GM20000 (cell line): ENCODE measurements at places on chromosomes 12 and 14.

GRCh38 chr14:48350971-48351370 lies 675.6 kb upstream of the MDGA2 start:
- no peak for DNase-seq

- DNase-seq = no peak
Observed at GRCh38 chr12:7026854-7027253, 8.6 kb upstream of the LPCAT3 start.

- peak; percentile 20 for DNase-seq
Observed at GRCh38 chr14:63991833-63992232, 139.0 kb downstream of the SYNE2 start.

DNA sequence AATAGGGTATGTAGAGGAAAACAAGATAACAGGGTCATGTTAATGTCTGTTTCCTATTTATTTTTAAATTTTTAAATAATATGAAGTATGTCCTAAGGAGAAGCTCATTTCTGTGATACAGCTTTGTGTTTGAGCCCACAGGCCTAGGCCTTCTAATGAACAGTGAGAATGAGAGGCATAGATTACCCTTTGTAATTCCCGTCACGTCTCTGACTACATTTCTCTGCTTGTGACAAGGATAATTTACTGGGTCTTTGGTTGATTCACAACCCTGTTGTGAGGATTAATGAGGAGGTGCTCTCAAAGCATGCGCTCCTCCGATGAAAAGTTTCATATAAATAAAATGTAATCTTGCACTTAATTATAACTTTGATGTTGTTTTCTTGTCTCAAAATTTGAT lies 56.1 kb downstream of the SYT10 start:
- DNase-seq = no peak

- DNase-seq = no peak
Observed at GRCh38 chr14:22839159-22839779, 2.9 kb downstream of the MMP14 start.

DNA sequence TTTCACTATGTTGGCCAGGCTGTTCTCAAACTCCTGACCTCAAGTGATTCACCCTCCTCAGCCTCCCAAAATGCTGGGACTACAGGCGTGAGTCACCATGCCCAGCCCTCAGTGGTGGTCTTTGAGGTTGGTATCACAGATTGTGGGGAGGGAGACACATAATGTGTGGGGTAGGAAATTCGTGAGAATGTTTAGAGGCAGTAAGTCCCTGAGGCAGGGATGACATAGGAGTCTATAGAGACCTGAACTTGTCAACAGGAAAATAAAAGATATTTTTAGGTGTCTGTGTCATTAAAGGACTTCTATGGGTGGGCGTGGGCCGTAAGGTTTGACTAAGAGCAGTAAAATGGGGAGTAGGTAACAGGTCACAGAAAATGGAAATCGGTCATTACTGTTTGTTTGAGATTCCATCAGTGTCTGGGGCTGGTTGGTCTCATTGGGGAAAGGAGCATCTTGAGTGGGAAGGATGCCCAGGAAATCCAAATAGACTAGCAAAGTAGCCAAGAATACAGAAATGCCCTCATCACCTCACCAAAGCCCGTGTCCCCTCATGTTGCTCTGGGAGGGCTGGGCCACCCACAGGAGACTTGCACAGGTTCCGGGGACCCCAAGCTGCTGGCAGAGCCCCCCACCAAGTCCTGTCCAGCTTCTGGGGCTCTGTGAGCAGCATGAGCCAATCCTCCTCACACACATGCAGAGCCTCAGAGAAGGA lies 63.6 kb upstream of the BCL2L14 start:
- peak; percentile 50 for DNase-seq

- DNase-seq = no peak
Observed at GRCh38 chr14:80933282-80933681, 8.3 kb downstream of the CEP128 start.

- no peak for DNase-seq
Observed at GRCh38 chr12:6166808-6167207, 33.4 kb upstream of the CD9 start.

- DNase-seq = no peak
Observed at GRCh38 chr14:52175982-52176502, 91.5 kb upstream of the PTGDR start.

DNA sequence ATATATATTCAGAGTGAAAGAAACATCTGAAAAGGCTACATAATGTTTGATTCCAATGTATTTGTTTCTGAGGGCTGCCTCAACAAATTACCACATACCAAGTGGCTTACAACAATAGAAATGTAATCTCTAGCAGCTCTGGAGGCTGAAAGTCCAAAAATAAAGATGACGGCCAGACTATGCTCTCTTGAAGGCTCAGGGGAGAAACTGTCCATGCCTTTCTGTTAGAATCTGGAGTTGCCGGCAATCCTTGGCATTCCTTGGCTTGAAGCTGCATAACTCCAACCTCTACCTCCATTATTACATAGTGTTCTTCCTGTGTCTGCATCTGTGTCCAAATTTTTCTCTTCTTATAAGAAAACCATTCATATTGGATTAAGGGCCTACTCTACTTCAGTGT lies 68.1 kb upstream of the PLEKHG7 start:
- DNase-seq = no peak

GRCh38 chr12:47967461-47968321 lies 4.3 kb downstream of the TMEM106C start:
- DNase-seq = no peak

DNA sequence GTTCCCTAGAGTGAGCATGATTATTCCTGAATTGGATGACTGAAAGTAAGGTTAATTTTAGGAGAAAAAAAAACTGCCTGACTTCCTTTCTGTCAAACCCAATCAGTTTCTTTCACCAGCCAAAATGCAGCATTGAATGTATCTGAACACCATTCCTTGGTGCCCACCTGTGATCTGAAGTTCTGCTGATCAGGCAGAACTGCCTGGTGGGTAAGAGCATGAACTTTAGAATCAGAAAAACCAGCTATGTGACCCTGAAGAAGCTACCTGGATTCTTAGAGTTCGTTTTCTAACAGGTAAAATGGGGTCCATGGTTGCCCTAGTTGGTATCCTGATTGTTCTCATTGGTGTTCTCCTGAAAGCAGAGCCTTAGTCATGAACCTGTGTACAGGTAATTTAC lies 506.9 kb downstream of the MED13L start:
- DNase-seq = no peak

GRCh38 chr14:25086821-25087396 lies 37.0 kb upstream of the STXBP6 start:
- no peak for DNase-seq

DNA sequence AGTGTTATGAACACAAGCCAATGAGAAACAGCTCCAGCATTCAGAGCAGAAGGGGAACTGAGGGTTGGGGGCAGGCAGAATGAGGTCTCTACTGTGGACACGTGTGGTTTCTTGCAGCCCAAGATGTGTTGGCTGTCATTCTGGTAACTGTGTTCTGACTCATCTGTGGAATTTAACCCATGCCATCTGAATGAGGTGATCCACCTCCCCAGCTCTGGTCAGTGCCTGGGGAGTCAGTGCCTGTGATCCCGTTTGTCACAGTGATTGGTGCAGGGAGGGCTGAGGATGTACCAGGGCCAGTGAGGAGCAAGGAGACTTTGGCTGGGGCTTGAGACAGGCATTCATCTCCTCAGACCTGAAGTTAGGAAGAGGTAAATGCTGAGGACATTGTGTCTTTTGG lies 216.8 kb downstream of the MSRB3 start:
- no peak for DNase-seq

DNA sequence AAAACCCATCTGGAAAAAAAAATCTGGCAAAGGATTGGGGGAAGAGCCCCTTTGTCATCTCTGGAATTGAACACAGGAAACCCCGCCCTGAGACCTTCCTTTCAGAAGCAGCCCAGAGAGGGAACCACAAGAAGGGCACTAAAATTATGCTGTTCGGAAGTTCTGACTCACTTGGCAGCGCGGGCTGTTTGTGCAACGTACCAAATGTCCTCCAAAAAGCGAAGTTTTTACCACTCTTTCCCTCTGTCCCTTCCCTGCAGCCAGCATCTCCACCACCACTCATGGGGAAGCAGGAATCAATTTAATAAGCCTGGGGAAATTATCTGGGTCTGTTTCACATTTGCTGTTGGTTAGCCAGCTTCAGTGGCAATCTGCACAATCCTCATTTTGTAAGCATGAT lies 3.2 kb upstream of the SYNE3 start:
- peak; percentile 53 for DNase-seq

DNA sequence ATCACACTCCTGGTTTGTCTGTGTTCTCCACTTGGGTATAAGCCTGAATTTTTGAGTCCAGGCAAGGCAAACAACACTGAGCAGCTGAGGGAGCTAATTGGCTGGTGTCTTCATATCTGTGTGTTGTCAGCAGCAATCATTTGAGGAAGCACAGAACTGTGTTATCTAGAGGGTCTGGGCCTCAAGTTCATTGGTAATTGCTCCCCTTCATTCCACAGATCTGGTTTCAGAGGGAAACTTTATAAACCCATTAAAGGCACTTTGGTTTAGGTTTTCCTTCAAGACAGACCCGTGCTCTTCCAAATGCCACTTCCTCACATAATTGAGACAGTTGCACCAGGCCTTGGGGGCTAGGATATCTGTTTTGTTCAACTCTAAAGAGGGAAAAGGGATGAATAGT lies 5.6 kb downstream of the DACT1 start:
- no peak for DNase-seq

GRCh38 chr14:26282578-26282977 lies 315.3 kb downstream of the NOVA1 start:
- no peak for DNase-seq

- DNase-seq = no peak
Observed at GRCh38 chr12:131112700-131113290, 159.1 kb downstream of the ADGRD1 start.

DNA sequence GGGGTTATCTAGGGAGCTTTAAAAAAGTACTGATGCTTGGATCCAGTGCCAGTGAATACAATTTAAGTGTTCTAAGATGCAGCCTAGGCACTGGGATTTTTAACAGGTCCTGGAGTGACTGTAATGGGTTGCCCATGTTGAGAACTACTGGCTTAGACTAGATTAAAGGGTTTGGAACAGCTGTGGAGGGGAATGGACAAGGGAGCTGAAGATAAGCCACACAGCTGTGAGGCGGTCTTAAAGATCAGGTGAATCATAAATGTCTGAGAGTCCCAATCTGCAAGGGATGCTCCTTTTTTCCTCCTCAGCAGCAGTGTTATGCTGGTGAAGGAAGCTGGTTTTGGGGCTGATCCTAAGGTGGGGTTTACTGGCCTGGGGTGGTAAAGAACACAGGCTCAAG lies 35.5 kb upstream of the FRMD6 start:
- no peak for DNase-seq

- DNase-seq = no peak
Observed at GRCh38 chr14:105138551-105139111, 29.9 kb downstream of the JAG2 start.

- DNase-seq = no peak
Observed at GRCh38 chr12:113488322-113488721, 16.7 kb upstream of the LHX5 start.

DNA sequence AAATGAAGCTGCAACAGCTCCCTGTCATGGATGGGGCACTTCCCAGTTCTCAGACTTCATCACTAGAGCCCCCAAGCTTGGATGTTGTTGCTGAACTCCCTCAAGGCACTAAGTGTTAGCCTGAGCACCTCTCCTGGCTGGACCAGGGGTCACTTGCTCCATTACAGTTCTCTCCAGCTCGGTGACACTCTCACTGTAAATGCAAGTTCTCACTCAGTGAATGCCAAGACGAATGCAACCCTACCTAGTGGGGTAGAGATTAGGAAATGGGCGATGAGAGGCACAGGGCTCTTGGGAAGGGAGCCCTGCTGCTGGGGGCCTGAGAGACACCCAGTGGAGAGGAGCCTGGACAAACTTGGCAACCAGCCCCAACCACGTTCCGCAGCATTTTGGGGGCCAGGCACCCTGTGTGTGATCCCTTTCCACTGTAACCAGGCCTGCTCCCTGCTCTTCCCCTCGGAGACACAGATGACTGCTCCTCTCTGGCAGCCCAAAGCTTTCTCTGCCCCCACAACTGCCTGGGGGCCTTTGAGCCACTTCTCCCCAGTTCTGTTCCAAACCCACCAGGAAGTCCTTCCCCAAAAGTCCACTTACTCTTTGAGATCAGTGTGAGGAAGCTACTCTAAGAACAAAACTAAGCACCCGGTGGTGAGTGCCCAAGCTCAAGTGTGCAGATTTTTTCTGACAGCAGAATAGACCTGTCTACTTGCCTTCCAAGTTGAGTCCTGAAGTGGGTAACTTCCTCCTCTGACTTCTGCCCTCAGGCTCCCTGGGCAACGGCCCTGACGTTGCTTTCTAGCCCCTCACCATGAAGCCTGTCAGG lies 8.0 kb upstream of the SELPLG start:
- no peak for DNase-seq

GRCh38 chr12:15278816-15279658 lies 43.3 kb upstream of the PTPRO start:
- no peak for DNase-seq
